ENCODE measurements at places on chromosomes 4 and X. TPM values are rescaled to one million over a fixed set of nuclear protein-coding genes. Genes with fewer than 3 reads are reported as not detected.

The NUP62CL gene
- 0.51 TPM for polyA plus RNA-seq

DNA sequence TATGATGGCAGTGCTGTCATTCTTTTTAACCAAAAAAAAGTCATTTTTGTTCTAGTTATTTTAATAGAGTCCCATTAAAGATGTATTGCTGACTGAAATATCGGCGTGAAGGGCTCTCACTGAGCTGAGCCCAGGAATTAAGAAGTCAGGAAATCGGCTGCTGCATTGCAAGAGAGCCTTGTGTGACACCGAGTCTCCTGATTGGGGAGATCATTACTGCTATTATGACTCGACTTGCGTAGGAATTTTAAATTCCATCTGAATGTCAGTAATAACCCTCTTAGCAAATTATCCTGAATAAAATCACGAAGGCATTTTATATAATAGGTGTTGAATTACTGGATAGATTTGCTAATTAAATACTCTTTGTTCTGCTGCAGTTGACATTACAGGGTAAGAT, 111.5 kb downstream of the POLA1 start:
- H3K27me3 ChIP-seq, result no peaks in the 10 kb centered on the region
- H3K4me3 ChIP-seq, result no peak overlapping the region
- no peak overlapping the region for H3K27ac ChIP-seq

DNA sequence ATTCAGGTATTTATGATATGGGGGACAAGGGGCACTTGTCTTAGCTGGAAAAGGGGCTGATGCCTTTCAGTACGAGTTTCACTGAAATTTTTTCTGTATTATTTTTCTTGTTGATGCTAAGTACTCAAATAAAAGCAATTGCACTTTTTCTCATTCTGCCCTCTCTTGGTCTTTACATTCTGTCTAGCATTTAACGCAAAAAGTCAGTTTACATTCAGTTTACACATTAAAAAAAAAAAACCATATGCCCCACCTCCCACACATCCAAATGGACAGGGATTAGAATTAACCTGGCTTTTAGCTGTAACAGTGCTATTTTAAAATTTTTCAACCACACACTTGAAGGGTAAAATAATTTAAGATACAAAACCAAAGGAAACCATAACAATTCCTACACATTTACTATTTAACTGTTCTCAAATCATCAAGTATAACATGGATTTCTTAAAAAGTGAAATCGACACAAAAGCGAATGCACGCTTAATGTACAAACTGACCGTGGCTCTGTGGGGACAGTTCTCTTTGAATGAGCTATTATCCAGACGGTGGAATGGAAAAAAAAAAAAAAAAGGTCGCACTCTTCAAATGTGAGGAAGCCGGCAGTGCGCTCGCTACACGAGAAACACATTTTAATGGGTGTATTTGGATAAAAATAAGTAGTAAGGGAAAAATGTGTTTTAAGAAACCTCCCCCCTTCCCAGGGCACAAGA, 1.4 kb downstream of the AMMECR1 start:
- no peaks in the 10 kb centered on the region for H3K36me3 ChIP-seq
- peak overlapping the region; percentile 66 for H3K4me3 ChIP-seq
- H3K27me3 ChIP-seq, result no peaks in the 10 kb centered on the region
- no peak overlapping the region for H3K27ac ChIP-seq

GRCh38 chr4:84855774-84856173, 110.7 kb downstream of the WDFY3 start:
- no peaks in the 10 kb centered on the region for H3K36me3 ChIP-seq
- no peak overlapping the region for H3K27ac ChIP-seq
- H3K4me1 ChIP-seq, result peaks cover 8% of the 10 kb centered on the region
- no peak for DNase-seq

- H3K4me3 ChIP-seq, result no peak overlapping the region
- DNase-seq, result no peak
Observed at GRCh38 chr4:75432683-75433082, 81.5 kb downstream of the RCHY1 start.

Measured in heart right ventricle (tissue), 16 donors.